Activated CD4-positive, alpha-beta T cell treated with anti-CD3 and anti-CD28 coated beads, Interleukin-2, amount 10 ng/mL, durations not matched to agents 7 days and 5 days (primary cell): ENCODE measurements at places on chromosomes 2 and 18. TPM values are rescaled to one million over a fixed set of nuclear protein-coding genes. Genes with fewer than 3 reads are reported as not detected.

TMEM198 gene
- total RNA-seq, result 0.69 TPM

GRCh38 chr2:223870840-223871611 is 33.6 kb upstream of the AP1S3 start:
- no peak for DNase-seq

DNA sequence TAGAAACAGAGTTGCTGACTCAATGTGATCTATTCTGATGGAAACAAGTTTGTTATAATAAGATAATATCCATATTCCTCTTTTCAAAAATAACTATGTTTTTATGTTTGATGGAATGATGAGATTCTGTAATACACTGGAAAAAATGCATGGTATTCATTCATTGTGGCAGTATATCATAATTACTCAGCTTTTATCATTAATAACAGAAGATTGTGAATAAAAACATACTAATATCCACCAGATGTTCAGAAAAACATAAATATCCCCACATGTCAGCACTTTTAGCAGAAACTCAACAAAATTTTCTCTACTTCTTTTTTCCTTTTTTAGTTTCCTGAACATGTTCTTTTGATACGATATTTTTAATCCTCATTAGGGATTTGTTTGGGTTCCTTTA is 130.9 kb upstream of the CAVIN2 start:
- no peak for DNase-seq

DNA sequence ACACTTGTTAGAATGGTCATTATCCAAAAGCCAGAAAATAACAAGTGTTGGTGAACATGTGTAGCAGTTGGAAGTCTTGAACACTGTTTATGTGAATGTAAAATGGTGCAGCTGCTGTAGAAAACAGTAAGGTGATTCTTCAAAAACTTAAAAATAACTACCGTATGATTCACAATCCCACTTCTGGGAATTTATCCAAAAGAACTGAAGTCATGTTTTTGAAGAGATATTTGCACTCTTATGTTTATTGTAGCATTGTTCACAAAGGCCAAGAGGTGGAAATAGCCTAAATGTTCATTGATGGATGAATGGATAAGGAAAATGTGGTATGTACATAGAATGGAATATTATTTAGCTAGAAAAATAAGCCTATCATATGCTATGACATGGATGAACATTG is 6.3 kb upstream of the SPP2 start:
- no peak for DNase-seq

CD8B2 gene
- total RNA-seq, result not detected

GRCh38 chr2:236947294-236947693 is 138.4 kb upstream of the COPS8 start:
- DNase-seq, result no peak

SPOPL gene
- 10.4 TPM for total RNA-seq

DNA sequence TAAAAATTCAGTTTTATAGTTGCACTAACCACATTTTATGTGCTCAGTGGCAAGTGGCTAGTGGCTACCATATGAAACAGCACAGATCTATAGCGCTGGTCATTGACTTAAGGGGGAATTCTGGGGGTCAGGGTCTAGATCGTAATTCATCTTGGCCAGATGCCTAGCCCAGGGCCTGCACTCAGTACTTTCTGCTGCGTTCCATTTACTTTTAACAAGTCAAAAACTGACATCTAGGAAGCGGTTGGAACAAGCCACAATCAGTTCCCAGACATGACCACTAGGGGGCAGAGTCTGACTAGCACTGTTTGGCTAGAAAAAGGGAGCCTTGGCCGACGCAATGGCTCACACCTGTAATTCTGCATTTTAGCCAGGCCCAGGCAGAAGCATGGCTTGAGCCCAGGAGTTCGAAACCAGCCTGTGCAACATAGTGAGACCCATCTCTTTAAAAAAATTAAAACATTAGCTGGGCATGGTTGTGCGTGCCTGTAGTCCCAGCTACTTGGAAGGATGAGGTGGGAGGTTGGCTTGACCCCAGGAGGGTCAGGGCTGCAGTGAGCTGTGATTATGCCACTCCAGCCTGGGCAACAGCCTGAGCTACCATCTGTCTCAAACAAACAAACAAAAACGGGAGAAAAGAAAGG is 9.0 kb upstream of the TMBIM1 start:
- DNase-seq, result peak; percentile 95

FSIP2 gene
- total RNA-seq, result 0.17 TPM

DNA sequence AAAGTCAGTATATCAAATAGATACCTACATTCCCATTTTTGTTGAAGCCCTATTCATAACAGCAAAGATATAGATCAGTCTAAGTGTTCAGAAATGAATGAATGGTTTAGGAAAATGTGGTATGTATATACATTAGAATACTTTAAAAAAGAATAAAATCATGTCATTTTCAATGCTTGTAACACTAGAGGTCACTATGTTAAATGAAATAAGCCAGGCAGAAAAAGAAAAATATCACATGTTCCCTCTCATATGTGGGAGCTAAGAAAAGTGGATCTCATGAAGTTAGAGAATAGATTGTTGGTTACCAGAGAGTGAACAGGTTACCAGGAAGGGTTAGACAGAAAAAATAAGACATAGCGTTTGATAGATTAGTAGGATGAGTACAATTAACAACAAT is 1111.0 kb upstream of the SLC39A10 start:
- no peak for DNase-seq

DNA sequence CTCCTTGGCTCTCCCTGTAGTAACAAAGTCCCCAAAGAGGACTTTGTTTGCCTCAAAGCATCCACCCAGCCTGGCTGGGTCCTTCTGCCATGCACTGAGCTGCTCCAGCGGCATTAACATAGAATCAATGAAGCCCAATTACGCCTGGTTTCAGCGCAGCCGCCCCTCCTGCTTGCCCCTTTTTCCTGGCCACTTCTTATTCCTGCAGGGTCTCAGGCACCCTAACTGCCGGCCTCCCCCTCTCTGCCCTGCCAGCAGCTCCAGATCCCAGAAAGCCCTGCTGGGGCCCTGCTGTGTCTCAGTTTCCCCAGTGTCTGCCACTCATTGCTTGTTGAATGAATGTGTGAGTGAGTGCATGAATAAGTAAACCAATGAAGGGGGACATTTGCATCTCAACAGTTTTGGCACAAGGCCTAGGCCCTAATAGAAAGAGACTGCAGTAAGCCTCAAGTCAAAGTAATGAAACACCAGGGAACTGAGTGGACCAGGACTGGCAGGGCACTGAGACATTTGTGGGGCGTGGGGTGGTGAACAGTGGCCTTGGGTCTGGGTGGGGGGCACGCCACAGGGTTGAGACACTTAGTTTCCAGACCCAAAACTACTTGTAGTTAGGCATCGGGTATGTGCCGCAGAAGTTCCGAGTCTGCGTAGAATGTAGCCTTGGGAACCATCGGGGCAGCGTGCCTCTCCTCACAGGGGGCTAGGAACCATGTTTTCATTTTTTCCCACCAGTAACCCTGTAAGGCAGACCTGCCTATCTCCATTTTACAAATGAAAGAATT is 60.6 kb downstream of the SMAD7 start:
- no peak for DNase-seq

KDM3A gene
- 86.9 TPM for total RNA-seq

IL36RN gene
- total RNA-seq, result not detected

DNA sequence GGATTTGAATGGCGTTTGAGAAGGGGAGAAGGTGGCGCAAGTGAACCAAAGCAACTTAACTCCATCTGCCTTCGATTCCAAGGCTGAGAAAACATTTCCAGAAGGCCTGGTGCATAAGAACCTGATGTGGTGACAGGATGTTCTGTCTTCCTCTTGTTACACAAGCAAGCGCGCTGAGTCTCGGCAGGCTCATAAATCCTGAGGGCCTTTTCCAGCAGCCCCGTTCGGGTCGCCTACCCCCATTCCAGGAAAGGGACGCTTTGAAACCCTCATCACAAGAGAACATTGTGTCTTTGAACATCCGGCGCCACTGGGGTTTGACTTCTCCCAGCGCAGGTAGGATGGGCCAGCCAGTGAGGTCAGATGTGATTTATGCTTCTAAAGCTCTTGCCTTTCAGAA is 403.5 kb downstream of the SETBP1 start:
- DNase-seq, result no peak

DNA sequence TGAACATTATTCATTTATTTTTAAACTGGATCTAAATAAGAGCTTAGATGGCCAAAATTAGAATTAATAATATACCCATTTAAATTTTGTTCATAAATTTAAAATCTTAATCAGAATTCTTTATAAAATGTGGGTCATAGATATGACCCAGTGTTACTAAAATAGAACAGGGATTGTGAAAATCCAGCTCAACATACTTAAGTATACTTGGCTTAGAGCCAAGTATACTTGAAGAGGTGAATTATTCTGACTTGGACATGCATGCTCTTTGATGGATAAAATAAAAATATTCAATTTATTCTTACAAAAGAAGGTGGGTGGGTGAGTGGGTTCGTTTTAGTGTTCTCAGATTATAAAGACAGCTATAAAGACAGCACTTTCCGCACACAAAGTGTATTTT is 70.7 kb downstream of the SPOPL start:
- no peak for DNase-seq

AQP12A gene
- not detected for total RNA-seq

- DNase-seq, result peak; percentile 37
These were observed 109.0 kb downstream of the ICA1L start for GRCh38 chr2:202762556-202762955.

DNA sequence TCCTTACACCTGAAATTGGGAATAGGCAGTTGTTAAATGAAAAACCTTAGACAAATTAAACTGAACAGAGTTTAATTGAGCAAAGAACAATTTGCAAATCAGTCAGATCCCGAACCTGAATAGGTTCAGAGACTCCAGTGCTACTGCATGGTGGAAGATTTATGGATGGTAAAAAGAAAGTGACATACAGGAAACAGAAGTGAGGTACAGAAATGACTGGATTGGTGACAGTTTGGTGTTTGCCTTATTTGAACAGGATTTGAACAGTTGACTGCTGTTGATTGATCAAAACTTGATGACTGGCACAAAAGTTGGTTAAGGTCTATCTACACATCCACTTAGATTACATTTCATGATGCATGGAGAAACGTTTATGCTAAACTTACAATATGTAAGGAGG is 248.8 kb downstream of the HNMT start:
- DNase-seq, result no peak

- no peak for DNase-seq
These were observed 5.6 kb upstream of the RUFY4 start for GRCh38 chr2:218063486-218063885.

GRCh38 chr2:11709293-11709692 is 37.1 kb upstream of the LPIN1 start:
- no peak for DNase-seq

- no peak for DNase-seq
These were observed 42.8 kb downstream of the SOX11 start for GRCh38 chr2:5734859-5735520.

SERPINB4 gene
- not detected for total RNA-seq

- no peak for DNase-seq
These were observed 10.0 kb downstream of the NGEF start for GRCh38 chr2:233002829-233003657.

DNA sequence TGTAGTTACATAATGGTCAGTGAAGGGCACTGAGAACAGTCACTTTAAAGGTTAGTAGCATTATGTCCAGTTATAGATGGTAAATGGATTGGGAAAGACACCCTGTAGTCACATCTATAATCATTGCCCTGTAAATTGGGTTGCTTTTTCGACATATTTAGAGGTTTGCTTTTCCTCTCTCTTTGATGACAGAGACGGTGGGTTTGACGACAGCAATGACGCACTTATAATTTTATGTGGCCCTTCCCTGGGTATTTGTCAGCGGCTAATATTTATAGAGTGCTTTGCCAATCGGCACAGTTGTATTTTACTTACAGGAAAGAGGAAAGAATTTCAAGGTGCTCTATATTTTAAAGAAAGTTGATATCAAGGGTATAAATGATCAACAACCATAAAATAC is 2.8 kb downstream of the CPS1 start:
- DNase-seq, result no peak

DNA sequence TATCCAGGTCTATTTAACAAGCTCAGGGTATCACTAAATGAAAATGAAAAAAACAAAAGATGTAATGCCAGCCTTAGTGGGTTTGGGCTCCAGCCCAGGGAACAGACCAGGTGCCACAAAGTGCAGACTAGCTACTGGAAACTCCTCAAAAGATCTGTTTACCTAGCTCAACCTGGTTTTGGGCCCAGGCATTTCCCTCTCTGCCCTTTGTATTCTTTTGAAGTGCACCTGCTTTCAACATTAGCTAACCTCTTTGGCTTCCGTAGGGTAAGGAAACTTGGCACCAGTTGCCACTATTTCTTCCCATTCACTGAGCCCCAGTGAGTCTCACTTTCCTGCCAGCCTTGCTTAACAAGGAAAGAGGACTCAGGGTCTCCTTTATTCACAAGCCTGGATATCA is 123.6 kb upstream of the CDCA7 start:
- no peak for DNase-seq

- no peak for DNase-seq
These were observed 359.5 kb upstream of the ETAA1 start for GRCh38 chr2:67037655-67038054.

CCDC68 gene
- total RNA-seq, result not detected

GRCh38 chr2:201130524-201131186 is 14.7 kb downstream of the CFLAR start:
- peak; percentile 50 for DNase-seq

DNA sequence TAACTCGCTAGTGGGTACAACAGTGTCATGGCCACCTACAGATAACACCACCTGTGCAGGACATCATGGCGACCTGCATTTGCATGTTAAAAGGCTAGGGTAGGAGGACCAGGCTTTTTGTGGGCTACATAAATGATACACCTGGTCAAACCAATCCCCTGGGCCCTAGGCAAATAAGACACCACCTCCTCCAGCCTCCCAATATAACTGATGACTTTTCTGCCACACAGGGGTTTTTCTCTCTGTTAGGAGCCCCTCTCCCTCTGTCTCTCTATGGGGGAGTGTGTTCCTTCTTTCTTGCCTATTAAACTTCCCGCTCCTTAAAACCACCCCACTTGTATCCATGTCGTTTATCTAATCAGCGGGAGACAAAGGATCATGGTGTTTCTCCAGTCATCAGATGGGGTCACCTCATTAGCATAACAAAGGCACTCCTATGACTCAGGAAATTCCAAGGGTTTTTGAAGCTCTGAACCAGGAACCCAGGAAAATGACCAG is 10.8 kb upstream of the BUB1 start:
- DNase-seq, result no peak

CDCA7 gene
- 113 TPM for total RNA-seq

TCF4 gene
- total RNA-seq, result 1.7 TPM

CXCR4 gene
- 169 TPM for total RNA-seq

- no peak for DNase-seq
These were observed 768 bp upstream of the CYBRD1 start for GRCh38 chr2:171521361-171522051.

- DNase-seq, result no peak
These were observed 95.9 kb upstream of the LCLAT1 start for GRCh38 chr2:30351116-30351515.

DNA sequence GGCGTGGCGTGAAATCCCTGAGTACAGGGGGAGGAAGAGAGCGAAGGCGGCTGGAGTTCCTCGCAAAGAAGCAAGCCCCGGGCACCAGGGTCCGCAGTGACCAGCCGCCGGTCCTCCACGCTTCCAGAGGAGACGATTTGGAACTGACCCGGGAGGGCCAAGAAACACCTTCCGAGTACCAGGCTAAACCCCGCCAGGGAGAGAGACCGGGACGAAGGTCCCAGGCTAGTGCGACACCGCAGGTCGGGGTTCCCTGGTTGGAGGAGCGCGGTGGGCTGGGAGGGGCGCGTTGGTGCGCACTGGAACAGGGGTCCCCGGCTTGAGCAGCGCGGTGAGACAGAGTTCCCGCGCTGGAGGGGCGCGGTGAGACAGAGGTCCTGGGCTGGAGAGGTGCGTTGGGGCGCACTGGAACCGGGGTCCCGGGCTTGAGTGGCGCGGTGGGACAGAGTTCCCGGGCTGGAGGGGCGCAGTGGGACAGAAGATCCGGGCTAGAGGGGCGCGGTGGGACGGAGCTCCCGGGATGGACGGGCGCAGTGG is 901 bp downstream of the WDFY1 start:
- peak; percentile 47 for DNase-seq
